Naive thymus-derived CD8-positive, alpha-beta T cell (primary cell): ENCODE measurements at places on chromosomes 11 and 22.

- DNase-seq, result no peak
Measured at GRCh38 chr11:16790486-16791190, 52.2 kb downstream of the C11orf58 start.

DNA sequence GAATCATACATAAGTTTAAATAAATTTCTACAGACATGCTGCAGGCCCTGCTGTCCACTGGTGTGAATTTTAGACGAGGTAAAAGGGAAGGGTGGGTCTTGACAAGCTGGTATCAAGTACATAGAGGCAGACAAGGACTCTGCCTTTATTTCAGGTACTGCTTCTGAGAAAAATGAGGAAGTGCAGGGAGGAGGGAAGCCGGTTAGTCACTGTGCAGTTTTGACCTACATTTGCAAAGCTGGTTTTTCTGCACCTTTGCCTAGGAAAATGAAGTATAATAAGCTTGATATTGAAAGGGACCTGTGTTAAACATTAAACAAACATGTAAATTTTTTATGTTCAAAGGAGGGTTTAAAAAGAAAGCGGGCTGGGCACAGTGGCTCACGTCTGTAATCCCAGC, 24.6 kb downstream of the TMEM45B start:
- no peak for DNase-seq

GRCh38 chr11:45161252-45162063, 15.0 kb downstream of the PRDM11 start:
- DNase-seq, result no peak

- no peak for DNase-seq
Measured at GRCh38 chr11:22339611-22340010, 1.4 kb downstream of the SLC17A6 start.

DNA sequence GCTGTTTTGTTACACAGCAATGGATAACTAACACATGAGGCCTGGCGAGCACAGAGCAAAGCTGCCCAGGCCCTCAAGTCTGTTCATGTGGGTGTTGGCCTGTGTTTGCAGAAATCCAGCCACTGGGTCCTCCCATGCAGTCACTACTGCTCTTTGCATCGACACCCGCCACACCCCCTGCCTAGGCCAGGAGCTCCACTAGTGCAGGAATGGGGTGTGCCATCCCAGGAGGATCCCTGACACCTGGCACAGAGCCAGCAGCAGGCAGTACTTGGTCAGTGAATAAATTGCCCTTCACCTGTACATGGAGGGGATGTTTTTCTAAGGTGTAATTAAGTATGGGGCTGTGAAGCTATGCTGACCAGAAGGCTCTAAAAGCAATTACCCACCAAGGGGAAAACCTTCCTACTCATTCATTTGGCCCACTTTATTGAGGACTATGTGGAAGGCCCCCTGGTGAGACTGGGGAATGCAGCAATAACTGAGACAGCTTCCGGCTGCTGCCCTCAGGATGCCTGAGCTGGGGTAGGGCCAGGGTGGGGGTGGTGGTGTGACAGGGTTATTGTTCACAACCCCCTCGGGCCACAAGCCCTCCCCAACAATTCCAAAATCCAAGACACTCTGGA, 160.8 kb downstream of the CRYBB2 start:
- no peak for DNase-seq

DNA sequence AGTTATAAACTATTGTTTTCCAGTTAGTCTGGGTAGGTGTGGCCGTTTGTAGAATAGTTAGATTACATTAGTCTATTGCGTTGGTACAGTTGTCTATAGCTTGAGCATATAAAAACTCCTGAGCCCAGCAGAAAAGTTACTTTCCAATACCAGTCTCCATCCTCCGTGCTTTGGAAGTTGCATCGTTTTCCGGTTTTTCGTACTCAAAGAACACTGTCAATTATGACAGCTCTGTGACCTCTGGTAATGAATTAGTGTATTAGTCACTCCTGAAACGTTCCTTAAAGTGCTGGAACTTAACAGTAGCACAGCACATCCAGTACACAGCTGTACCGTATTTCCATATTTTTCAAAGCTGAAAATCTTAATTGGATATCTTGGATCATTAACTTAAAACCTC, 808 bp upstream of the MSANTD2 start:
- no peak for DNase-seq

DNA sequence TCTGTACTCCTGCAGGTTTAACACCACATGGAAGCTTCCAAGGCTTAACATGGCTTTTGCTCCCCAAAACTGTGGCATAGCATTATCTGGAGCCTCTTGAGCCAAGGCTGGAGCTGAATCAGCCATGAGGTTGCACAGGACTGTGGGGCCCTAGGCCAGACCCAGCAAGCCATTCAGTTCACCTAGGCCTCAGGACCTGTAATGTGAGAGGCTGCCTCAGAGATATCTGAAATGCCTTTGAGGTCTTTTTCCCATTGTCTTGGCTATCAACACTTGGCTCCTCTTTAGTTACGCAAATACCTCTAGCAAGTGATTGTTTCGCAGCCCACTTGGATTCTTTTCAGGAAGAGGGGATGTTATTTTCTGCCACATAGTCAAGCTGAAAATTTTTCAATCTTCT, 72.0 kb downstream of the VPREB1 start:
- DNase-seq, result no peak

GRCh38 chr11:704781-705645, 1.0 kb upstream of the EPS8L2 start:
- DNase-seq, result no peak

DNA sequence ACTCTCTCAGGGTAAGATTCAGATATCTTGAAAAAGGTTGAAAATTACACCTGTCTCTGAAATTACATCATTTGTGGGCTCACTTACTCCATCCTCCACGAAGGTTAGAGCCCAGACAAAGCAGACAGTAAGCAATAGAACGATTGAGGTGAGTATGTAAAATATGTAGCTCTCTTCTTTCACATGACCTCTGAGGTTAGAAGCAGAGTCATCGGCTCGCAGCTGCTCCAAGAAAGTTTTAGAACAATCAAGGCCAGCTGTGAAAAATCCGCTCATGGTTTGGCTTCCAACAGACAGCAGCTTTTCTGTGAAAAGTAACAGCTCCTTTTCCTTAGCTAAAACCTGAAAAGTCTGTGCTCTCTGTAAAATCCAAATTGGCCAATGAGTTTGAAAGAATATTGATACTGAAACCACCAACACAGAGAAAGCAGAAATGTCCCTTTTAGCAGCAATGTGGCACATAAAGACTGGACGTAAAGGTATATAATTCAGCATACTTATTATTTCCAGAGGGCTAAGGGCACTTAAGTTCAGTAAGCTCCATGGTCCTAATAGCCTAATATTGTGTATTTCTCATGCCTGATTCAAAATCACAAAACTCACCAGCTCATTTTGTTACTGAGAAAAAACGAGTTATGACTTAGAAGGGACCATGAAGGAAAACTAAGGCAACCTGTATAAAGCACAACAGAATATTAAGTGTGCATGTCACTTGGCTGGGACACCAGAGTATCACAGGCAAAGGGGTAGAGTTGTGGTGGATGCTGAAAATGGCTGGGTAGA, 78.2 kb downstream of the FAM76B start:
- no peak for DNase-seq

- no peak for DNase-seq
Measured at GRCh38 chr11:75056814-75057213, 39.9 kb downstream of the OR2AT4 start.

DNA sequence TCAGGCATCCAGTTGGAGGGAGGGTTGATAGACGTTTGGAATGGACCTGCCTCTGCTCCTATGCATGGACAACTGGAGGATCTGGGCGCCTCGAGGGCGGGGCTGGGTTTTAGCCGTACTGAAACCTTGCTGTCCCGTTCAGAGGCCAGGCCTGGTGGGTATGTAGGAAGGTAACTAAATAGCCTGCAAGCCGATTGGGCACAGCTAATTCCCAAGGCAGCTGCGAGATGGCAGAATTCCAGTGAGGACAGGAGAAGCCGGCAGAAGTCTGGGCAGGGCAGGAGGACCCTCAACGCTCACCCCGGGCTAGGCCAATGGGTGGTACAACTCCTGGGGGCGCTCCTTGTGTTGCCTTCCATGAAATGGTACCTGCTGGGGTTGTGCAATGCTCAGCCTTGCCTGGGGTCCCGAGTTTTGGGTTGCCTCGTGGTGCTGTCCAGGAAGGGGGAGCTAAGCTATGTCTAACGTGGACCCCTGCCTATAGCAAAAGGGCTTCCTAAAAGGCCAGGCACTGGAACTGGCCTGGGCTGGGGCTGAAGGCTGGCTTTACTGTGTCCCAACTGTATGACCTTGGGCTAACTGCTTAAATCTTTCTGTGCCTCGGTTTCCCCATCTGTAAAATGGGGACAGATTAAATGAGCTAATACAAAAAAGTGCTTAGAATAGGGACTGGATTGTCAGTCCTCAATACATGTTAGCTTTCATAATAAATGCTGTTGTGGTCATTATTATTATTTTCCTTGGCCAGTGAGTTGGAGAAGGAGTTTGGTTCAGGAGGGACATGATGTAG, 30.1 kb upstream of the CD82 start:
- DNase-seq, result no peak

GRCh38 chr11:128195057-128195751, 392.2 kb downstream of the ETS1 start:
- peak; percentile 62 for DNase-seq

GRCh38 chr11:126414615-126415014, 59.1 kb downstream of the ST3GAL4 start:
- no peak for DNase-seq

DNA sequence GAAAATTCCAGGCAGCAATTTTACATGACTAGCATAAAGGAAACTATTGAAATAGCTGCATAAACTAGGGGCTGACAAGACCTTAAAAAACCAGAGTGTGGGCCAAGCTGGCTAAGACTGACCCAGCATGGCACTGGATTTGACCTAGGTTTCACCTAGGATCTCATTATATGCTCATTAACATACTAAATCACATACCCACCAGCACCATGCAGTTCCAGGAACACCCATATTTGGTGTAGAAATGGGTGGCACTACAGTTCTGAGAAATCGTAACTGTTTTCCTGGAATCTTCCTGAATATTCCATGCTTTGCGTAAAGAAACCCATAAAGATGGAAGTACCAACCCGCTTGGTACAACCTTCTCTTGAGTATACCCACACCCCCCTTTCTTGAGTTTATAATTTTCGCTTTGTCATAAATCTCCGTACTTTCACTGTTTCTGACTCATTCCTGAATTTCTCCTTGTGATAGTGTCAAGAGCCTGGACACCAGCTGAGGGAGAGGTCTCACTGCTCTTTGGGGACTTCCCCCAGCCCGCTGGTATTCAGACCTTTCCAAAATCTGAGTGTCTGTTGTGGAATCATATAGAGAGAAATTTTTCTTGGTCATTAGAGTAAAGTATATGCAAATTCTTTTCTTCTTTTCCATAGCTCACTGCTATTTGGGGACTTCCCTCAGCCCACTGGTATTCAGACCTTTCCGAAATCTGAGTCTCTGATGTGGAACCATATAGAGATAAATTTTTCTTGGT, 55.1 kb downstream of the MTMR3 start:
- DNase-seq, result no peak

DNA sequence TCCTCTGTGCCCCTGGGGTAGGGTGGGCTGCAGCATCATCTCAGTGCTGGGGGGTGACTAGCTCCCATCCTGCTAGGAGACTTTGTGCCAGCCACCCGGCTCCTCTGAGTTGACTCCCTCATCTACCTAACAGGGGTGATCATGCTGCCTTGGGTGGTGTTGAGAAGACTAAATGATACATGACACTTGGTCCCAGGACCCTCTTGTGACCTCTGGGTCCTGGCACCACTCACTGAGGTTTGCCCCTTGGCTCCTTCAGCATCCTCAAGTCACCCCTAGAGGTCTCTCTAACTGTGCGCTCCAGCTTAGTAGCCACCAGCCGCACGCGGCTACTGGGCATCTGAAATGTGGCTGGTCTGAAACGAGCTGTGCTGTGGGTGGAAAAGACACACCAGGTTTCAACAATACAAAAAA, 72.1 kb downstream of the LRRC32 start:
- no peak for DNase-seq

DNA sequence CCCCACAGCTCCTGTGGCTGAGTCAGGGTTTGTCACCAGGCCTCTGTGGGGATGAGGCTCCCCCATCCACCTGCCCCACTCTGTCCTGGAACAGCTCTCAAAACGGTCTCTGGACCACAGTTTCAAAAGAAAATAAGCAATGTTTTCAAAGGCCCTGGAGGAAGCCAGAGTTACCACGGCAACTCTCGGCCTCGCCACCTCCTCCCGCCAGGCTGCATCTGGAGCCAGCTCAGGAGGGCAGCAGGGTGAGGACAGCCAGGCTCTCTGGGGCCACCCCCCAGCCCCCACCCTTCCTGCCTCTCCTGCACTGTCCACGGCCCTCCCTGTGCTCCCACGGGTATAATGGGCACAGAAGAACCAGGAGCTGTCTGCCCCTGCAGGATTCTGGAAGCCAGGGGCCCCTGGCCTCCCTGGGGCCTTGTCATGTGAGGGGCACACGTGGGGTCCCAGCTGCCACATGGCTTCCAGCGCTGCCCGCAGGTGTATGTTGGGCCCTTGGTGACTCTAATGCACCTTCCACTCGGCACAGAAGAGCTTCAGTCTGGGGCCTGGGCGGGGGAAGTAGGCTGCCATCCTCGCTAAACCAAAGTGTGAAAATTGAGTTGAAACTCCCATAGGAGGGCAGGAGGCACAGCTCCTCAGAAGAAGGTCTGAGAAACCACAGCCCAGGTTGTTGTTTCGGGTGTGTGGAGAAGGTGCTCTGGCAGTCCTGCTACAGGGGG, 10.3 kb downstream of the CD81 start:
- no peak for DNase-seq

DNA sequence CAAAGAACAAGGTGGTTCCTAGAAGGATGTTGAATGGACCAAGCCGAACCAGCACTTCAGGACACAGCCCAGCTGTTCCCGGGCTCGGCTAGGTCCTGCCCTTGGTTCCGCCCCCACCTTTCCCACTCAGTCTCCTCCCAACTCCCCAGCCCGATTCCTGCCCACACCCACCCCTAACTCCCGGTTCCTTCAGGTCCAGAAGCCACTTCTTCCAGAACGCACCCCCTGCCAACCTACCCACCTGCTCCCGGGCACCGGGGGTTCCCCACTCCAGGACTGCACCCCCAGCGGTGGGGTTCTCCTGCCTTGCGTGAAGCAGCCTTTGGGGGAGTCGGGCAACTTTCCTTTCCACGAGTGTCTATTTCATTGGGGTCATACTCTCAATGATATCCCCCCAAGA, 30.7 kb downstream of the CERK start:
- no peak for DNase-seq

- no peak for DNase-seq
Measured at GRCh38 chr11:109914038-109914437, 179.2 kb upstream of the ZC3H12C start.

DNA sequence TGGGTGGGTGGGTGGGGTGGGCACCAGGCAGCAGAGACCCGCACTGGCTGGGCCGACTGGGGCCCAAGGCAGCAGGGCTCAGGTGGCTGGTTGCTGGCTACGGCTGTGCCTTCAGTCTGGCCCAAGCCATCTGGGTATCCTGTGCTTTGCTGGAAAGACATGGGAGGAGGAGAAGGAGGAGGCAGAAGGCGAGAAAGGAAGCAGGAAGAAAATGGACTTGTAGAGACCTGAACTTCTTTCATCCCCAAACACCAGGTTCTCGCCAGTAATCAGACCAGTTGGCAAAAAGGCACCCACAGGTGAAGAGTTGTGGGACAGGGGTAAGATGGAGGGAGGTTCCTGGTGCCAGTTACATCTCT, 78.8 kb downstream of the IGLL1 start:
- DNase-seq, result no peak
